ENCODE measurements at places on chromosomes 6 and 20. TPM values are rescaled to one million over a fixed set of nuclear protein-coding genes. Genes with fewer than 3 reads are reported as not detected.

Gene VSX1
- total RNA-seq: 0.83 TPM

Gene TREML1
- total RNA-seq: not detected

Gene KIAA1755
- total RNA-seq: 0.12 TPM

Gene SSTR4
- not detected for total RNA-seq

Gene CPXM1
- not detected for total RNA-seq

Gene BNIP5
- not detected for total RNA-seq

Gene DZANK1
- 2.8 TPM for total RNA-seq

Gene DCBLD1
- total RNA-seq: 30.9 TPM

Gene SLC52A3
- total RNA-seq: 0.67 TPM

Gene GSTA1
- total RNA-seq: not detected

Gene THBD
- total RNA-seq: 25.5 TPM

Gene HINT3
- total RNA-seq: 8.4 TPM
